Fibroblast of skin of back (primary cell): ENCODE measurements at places on chromosomes 2 and 18.

DNA sequence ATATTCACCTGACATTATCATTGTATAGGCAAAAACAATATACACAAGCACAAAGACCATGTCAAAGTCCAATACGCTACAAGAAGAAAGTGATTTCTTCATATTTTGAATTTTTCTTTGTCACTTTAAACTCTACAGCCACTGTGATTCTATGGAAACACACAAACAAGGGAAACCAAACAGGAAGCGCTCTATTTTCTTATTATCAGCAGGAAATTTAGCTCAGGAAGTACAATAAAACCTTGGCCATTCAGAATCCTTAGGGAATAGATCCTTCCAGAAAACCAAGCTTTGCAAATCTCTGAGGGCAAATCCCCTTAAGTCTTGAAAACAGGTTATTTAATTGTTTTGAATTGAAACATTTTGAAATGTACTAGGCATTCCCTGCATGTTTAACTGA lies 336.2 kb downstream of the EPHA4 start:
- DNase-seq = no peak

- DNase-seq = peak; percentile 69
Observed at GRCh38 chr2:57181315-57182038, 865.1 kb upstream of the VRK2 start.

- no peak for DNase-seq
Observed at GRCh38 chr18:35051641-35052377, 10.6 kb downstream of the MAPRE2 start.

- peak; percentile 81 for DNase-seq
Observed at GRCh38 chr2:18455236-18455862, 105.1 kb downstream of the RDH14 start.

DNA sequence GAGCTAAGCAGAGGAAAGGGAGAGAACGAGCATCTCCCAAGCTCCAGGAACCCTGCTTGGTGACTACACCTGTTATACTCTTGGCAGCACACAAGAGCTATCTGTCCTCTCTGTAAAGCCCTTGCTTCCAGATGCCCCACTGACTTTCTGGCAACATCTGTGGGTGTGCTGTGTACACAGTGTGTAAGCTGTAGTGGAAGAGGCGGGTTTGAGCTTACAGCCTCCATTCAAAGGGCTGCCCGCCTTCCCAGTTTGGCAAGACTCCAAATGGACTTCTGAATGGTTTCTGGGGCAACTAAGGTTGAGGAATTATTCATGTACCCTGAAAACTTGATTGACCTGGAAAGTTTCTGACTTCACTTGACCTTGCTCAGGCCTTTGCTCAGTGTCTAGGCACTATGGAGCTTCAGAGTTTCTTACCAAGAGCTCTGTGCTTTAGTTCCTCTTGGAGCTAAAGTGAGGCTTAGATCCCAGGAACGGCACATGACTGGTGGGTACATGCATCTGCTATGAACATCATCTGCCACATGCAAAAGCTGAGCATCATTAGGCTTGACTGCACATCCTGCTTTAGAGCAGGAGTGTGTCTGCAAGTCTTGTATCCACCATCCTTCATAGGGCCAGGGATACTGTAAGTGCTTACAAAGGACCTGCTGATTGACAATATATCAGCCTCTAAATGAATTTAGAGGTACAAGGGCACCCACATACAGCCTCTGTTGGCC lies 290.9 kb upstream of the SIX2 start:
- no peak for DNase-seq

GRCh38 chr2:58539973-58540372 lies 298.8 kb upstream of the FANCL start:
- peak; percentile 30 for DNase-seq

DNA sequence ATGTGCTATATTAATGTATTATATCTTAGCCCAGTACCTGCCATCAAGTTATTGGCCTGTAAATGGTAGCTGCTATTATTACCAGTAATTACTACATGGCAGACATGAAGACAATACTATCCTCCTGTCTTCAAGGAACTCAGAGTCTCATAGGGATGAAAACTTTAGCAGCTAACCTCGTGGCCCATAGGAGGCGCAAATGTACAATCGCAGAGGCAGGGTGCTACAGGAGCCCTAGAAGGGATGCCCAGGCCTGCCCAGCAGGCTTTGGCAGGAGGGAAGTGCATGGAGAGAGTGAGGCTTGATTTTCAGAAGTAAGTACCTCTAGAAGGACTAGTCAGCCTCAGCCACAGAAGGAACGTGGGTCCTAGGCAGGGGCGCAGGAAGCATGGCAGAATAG lies 44.7 kb upstream of the KIDINS220 start:
- peak; percentile 17 for DNase-seq
